CD4-positive, CD25-positive, alpha-beta regulatory T cell (primary cell): ENCODE measurements at places on chromosomes 11 and 22.

GRCh38 chr11:60634126-60634525, 65.3 kb upstream of the MS4A8 start:
- no peak for DNase-seq

GRCh38 chr11:67384851-67385366, 6.9 kb upstream of the RAD9A start:
- DNase-seq = no peak

DNA sequence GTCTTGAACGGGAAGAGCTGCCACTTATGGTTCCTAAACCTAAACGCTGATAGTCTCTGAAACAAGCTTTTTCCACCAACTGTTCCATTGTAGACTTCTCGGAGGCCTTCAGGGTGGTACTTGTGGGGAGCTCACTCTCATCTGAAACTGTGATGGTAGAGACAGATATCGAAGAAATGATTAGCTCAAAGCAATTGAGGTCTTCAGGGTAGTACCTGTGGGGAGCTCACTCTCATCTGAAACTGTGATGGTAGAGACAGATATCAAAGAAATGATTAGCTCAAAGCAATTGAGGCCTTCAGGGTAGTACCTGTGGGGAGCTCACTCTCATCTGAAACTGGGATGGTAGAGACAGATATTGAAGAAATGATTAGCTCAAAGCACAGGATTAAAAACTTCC, 175.7 kb downstream of the SWAP70 start:
- no peak for DNase-seq

- DNase-seq = no peak
These were observed 35.2 kb downstream of the NARS2 start for GRCh38 chr11:78539506-78539905.

DNA sequence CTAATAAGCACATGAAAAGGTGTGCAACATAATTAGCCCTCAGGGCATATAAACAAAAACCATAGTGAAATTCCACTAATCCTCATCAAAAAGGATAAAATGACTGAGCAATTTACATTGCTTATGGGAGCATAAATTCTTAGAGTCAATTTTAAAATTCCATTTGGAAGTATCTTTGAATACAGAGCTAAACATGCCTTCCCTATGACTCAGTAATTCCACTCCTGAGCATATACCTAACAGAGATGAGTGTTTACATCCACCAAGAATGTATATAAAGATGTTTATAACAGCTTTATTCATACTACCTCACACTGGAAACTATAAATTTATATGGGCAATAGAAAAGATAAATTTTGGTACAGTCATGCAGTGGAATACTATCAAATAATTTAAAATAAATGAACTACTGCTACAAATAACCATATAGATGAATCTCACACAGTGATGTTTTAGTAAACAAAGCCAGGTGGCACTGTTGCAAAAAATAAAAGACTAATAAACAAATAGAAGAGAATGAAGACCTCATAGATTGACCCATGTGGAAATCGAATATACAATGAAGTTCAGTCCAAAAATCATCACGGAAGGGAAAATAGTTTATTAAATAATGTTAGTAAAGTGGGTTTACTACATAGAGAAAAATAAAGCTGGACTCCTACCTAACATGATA, 8.2 kb upstream of the OR2D2 start:
- no peak for DNase-seq

DNA sequence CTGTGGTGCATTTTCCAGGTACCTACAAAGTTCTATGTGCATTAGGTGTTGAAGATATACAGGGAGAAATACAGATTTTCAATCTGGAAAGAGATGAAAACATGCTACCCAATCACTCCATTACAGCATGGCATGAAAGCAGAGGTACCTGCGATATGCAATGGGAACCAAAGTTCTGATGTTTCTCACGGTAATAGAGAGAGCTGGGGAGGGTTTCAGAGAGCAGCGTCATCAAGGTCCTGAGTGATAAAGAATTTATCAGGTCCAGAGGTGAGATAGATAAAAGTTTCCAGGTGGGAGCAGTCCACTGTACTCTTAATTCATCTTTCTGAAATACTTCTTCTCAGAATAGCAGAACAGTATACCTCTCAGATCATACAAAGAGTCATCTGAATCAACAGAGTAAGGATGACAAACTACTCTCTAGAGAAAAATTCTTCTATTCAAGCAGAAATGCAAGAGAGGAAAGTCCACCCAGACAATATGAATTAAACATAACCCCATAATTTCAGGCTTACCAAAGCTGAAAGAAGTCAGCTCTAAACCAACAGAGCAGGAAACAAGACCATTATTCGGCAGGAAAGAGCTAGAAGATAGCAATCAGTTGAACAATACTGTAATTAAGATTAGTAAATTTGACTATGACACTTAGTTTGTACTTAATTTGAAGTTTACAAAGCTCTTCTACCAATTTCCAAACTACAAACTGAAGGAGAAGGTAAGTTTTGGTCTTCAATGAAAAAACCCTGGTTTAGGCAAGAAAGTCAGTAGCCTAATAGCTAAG, 12.8 kb downstream of the CTSC start:
- peak; percentile 16 for DNase-seq

GRCh38 chr11:78943841-78944240, 369.2 kb upstream of the NARS2 start:
- DNase-seq = no peak

GRCh38 chr11:10588904-10589303, 20.4 kb upstream of the LYVE1 start:
- DNase-seq = no peak

- DNase-seq = no peak
These were observed 23.1 kb downstream of the JRKL start for GRCh38 chr11:96412761-96413381.

- DNase-seq = no peak
These were observed 11.9 kb downstream of the KLHL35 start for GRCh38 chr11:75421035-75421602.

DNA sequence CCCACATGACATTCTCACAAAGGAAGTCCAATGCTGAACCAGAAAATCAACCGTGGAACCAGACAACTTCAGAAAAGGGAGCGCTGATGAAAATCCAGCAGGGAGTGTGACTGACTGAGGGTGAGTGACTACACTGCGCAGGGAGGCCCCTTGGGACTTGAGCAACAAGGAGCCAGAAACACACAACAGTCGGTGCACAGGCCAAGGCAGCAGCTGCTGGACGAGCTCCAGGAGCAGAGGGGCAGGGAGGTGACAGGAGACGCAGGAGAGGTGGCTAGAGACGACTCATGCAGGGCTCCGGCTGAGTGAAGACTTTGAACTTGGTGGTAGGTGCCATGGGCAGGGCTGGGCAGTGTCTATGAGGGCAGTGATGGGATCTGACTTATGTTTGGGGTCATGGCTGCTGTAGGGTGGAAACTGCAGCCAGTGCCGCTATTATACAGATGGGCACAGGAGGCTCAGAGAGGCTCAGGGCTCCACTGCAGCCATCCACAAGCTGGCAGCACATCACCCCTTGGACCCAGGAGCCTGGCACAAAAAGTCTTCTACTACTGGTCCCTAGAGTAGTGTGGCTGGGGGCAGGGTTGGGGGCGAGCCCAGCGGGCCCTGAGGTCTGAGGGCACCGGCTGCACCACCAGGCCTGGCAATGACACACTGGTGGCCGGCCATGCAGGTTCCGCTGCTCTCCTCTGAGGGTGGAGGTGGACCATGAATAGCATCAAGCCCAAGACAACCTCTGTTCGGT, 10.3 kb upstream of the FADD start:
- no peak for DNase-seq

DNA sequence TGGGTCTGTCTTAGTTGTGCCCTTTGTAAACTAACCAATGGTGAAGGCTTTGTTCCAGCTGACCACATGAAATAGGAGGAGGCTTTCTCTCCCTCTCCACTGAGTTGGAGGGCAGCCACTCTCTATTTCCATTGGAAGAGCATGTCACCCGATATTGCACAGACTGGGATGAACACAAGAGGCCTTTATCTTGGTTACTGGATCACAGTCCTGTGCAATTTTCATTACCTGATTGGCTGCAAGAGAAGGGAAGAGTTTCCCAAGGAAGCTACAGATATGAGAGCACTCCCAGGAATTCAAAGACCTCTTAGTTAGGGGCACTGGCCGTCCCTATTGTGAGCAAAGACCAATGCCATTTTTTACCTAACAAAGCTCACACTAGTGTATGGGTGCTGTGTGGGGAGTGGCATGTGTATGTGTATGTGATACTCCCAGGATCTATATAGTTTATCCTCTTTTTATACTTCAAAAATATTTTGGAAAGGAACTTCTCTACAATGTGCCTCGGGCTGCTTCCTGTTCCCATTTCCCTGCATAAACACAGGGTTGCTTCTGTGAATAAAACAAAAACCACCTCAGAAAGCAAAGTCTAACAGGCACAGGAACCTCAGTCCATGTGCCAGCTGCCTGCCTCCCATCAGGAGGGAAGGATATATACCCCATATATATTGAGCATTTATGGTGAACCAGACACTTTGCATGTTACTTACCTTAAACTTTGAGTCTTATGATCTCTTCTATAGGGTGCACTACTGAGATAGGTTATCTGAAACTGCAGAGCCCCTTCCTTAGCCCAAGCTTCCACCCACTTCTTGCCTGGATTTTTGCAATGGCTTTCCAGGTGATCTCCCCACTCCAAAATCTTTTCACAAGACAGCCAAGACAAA, 126.5 kb downstream of the RASSF10 start:
- DNase-seq = no peak

- DNase-seq = no peak
These were observed 27.9 kb upstream of the ANO1 start for GRCh38 chr11:70050243-70050642.

DNA sequence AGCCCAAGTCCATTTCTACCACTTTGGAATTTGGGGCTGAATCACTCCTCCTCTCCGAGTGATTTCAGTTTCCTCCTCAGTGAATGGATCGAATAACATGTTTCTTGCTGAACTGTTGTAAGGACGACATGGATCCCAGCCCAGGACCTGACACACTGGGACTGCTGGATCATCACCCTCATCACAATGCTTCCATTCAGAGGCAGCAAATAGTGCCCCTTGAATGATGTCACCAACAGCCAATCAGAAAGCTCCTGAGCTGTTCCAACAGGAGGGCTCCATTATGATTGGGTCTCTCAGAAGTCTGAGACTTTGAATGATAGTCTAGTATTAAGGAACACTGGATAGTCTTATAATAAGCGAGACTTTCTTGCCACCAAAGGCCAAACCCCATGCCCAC, 158.9 kb downstream of the MYO18B start:
- no peak for DNase-seq

GRCh38 chr11:81237139-81237538, 1496.5 kb downstream of the FAM181B start:
- DNase-seq = no peak

DNA sequence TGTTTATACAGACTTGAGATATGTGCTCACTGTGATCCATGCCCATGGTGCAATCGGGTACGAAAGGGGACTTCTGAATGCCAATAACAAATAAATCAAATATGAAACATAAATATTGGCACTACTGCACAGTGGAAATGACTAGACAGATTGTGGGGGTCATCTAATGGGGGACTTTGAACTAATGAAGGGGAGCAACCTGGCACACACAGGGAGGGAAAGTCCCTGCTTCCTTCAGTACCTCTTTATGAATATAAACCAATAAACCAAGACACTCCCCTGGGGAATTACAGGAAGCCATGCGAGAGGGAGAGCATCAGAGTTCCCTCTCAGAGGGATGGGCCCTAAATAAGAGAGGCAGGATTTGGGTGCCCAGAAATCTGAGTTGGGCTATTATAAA, 21.1 kb downstream of the MIF start:
- DNase-seq = no peak

GRCh38 chr11:134654161-134654915, 242.3 kb upstream of the B3GAT1 start:
- DNase-seq = no peak

GRCh38 chr11:70317581-70318305, 47.3 kb downstream of the PPFIA1 start:
- DNase-seq = no peak

DNA sequence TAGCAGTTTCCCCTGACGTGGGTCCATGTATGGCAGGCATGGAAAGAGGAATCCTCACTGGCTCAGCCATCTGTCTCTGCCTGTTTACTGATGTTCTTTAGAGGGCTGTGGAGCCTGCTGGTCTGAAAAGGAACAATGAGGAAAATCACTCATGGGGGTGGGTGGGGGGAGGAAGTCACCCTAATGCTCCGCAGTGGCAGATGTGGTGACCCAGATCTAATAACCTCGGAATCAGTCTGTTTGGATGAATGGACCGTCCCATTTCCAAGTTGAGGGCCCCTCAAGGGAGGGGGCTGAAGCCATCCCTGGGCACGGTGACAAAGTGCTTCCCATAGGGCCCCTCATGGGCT, 4.4 kb downstream of the BCR start:
- no peak for DNase-seq

DNA sequence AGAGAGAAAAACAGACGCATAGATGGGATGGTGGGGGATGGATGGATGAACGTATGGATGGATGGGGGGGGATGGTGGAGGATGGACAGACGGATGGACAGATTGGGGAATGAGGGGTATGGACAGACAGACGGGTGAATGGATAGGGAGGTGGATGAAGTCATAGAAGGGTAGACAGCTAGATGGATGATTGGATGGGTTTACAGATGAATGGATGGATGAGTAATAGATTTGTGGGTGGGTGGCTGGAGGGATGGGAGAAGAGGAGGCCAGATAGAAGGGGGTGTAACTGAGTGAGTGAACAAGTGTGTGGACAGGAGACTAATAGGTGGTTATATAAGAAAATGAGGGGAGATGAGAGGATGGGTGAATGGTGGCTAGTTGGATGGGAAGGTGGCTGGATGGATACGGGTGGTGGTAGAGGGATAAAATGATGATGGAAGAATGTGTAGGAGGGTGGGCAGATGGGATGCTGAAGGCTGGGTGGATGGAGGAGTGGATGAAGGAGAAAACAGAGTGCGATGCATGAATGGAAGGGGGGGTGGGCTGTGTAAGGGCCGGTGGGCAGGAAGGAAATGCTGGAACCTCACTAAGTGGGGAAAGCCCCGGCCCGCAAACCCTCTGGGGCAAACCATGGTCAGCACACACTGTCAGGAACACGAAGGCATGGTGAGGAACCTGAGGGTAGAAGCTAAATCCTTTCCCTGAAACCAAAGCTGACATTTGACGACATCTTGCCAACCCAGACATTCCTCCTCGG, 21.6 kb downstream of the ARVCF start:
- DNase-seq = no peak

- DNase-seq = no peak
These were observed 510.2 kb downstream of the METTL15 start for GRCh38 chr11:28618416-28618815.

DNA sequence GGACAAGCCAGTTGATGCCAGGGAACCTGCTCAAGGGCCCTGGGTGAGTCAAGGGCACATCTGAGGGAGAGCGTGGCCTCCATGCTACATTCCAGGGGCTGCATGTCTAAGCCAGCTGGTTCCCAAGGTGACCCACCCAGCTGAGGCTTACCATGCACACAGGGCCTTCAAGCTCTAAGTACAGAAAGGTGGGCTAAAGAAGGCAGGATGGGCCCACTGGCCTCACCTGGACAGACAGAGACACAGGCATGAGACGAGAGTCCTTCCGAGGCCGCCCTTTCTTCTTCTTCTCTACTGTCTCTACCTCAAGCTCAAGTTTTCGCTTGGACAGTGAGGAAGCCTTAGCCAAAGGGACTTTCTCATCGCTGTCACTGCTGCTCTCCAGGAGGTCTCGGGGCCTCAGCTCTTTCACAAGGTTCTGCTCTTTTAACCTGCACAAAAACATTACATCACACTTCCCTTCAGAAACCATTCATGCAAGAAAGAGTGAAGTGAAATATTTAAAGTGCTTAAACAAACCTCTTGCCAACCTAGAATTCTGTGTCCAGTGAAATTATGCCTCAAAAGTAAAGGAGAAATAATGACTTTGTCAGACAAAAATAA, 69.9 kb downstream of the HIRA start:
- DNase-seq = no peak

GRCh38 chr11:126282736-126283591, at the start of gene TIRAP:
Gene TIRAP (plus strand): TSS chr11:126283093. CDS start chr11:126290895, 7,802 bp downstream.
- peak; percentile 81 for DNase-seq
